CD8-positive, alpha-beta memory T cell (primary cell): ENCODE measurements at places on chromosomes 12 and 14. TPM values are rescaled to one million over a fixed set of nuclear protein-coding genes. Genes with fewer than 3 reads are reported as not detected.

The ZCCHC8 gene
- 33.7 TPM for total RNA-seq

The CTSG gene
- not detected for total RNA-seq

- no peak overlapping the region for H3K27ac ChIP-seq
- no peaks in the 10 kb centered on the region for H3K27me3 ChIP-seq
- H3K36me3 ChIP-seq = no peaks in the 10 kb centered on the region
Measured at GRCh38 chr12:16271062-16271461, 6.4 kb downstream of the SLC15A5 start.

GRCh38 chr14:95041477-95042020 lies 115.8 kb downstream of the DICER1 start:
- no peaks in the 10 kb centered on the region for H3K27me3 ChIP-seq
- no peaks in the 10 kb centered on the region for H3K4me1 ChIP-seq
- no peak overlapping the region for H3K4me3 ChIP-seq
- H3K36me3 ChIP-seq = no peaks in the 10 kb centered on the region

GRCh38 chr12:26044007-26044394 lies 80.8 kb downstream of the BHLHE41 start:
- H3K4me3 ChIP-seq = no peak overlapping the region
- no peak for DNase-seq
- no peaks in the 10 kb centered on the region for H3K36me3 ChIP-seq

- H3K36me3 ChIP-seq = no peaks in the 10 kb centered on the region
- no peak overlapping the region for H3K27ac ChIP-seq
- no peaks in the 10 kb centered on the region for H3K4me1 ChIP-seq
- peaks cover 3% of the 10 kb centered on the region for H3K27me3 ChIP-seq
Measured at GRCh38 chr14:94121485-94121884, 7.9 kb downstream of the IFI27L2 start.

DNA sequence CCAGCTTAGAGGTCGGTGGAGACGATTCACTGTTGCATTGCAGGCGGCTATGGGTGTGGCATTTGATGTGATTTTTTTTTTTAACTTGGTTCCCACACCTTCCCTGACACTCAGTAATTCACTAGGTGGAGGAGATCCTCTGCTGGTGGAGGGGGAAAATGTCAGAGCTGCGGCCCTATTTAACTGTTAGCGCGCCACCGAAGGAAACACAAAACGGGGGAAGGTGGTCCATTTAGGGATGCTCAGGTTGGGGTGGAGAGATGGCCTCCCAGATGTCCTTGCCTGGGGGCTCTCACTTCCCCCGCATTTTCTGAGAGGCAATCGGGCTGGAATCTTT lies 4.3 kb upstream of the HOXC12 start:
- H3K27ac ChIP-seq = no peak overlapping the region
- no peak overlapping the region for H3K4me3 ChIP-seq
- DNase-seq = no peak
- no peaks in the 10 kb centered on the region for H3K36me3 ChIP-seq
- peaks cover 88% of the 10 kb centered on the region for H3K27me3 ChIP-seq

DNA sequence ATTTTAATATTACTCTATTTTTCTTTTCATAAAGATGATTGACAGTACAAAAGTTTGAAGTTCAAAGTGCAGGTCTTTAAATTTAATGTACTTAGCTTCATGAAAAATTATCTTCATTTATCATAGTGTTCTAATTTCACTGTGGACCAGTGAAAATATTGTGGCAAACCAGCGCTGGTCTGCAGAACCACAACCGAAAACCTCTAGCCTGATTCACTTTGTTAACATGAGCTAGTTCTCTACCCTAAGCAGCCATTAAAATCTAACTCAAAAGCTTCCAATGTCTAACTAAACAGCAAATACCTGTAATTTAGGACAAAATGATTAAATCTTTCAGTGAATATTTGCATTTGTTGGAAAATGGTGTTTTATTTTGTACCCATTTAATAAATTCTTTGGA lies 161.1 kb upstream of the TMTC2 start:
- H3K4me3 ChIP-seq = no peak overlapping the region
- H3K27ac ChIP-seq = no peak overlapping the region
- no peaks in the 10 kb centered on the region for H3K36me3 ChIP-seq
- no peak for DNase-seq

- H3K4me3 ChIP-seq = no peak overlapping the region
- no peaks in the 10 kb centered on the region for H3K4me1 ChIP-seq
- no peaks in the 10 kb centered on the region for H3K27me3 ChIP-seq
- no peaks in the 10 kb centered on the region for H3K36me3 ChIP-seq
- no peak for DNase-seq
Measured at GRCh38 chr12:84919271-84919670, 6.7 kb upstream of the SLC6A15 start.
